GM03348 (cell line): ENCODE measurements at places on chromosomes 7 and 10.

GRCh38 chr10:76555067-76555670, 1082.4 kb downstream of the KCNMA1 start:
- DNase-seq = no peak

- DNase-seq = peak; percentile 83
These were observed 12.4 kb upstream of the ARHGAP12 start for GRCh38 chr10:31940839-31941653.

DNA sequence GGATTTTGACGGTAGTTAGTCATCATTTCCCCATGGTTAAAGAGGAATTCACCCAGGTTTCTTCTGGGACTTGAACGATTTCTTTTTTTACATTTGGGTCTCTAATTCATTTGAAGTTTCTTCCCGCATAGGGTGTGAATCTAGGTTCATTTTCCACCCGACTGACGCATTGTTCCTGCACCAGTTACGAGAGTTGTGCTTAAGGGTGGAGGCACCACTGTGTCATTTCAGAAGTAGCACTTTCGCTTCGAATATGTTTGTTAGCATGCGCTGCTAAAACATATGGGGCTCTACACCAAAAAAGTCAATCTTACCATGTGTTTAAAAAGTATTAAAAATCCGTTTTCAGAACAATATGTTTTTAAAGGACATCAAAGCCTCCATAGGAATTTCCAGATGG, 140.3 kb downstream of the VIPR2 start:
- DNase-seq = no peak

- DNase-seq = peak; percentile 81
These were observed 50.4 kb upstream of the C7orf33 start for GRCh38 chr7:148540041-148540738.
